ENCODE measurements at places on chromosomes 5 and 9.

- DNase-seq = no peak
Observed at GRCh38 chr9:8366161-8366926, 566.8 kb upstream of the DMAC1 start.

DNA sequence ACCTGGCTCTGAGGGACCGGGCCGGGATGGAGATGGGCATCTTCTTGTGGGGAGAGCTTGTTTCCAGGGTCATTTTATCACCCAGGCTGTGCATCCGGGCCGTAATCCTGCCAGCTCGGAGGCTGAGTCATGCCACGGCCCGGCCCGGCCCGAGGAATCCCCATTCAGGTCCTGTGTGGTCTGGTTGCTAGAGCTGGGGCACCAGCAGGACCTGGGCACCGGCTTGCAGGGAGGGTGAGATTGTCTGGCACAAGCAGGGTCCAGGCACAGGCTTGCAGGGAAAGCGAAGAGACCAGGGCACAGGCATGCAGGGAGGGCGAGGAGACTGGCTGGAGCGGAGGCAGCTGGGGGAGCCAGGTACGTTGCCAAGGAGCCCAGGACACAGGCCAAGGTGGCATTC, 106.8 kb downstream of the RXRA start:
- no peak for DNase-seq

GRCh38 chr5:58459146-58460001, 512 bp downstream of the PLK2 start:
- DNase-seq = no peak

DNA sequence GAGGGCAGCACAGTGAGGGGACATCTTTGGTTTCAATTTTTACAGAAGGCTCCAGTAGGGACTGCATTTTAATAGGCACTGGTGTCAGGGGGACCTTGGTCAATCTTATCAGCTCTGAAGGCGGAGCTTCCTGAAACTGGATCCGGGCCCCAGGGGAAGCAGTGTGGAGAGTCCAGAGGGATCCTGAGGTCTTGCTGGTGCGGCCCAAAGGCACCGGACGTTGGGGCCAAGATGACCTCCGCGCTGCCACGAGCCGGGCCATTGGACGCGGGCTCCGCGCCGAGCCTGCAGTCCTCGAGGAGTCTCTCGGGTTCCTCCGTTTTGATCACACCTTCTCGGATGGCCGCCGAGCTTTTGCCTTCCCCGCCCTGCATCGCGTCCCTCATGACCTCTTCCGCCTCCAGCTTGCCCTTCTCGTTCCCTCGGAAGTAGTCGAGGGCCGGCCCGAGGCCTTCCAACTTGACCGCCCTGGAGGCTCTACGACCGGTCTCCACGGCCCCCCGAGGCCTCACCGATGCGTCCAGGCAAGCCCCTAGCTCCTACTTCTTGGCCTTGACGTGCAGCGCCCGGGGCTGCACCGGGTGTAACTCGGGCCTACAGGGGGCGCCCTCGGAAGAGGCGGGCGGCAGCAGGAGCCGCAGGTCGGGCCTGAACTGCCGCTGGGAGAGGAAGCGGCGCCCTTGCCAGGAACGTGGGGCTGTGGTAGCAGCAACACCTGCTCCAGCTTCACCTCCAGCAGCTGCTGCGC, 18.8 kb downstream of the C5orf52 start:
- no peak for DNase-seq

GRCh38 chr9:129726322-129727160, 26.3 kb downstream of the PTGES start:
- DNase-seq = peak; percentile 78

- DNase-seq = no peak
Observed at GRCh38 chr5:135978993-135979392, 24.2 kb upstream of the LECT2 start.

DNA sequence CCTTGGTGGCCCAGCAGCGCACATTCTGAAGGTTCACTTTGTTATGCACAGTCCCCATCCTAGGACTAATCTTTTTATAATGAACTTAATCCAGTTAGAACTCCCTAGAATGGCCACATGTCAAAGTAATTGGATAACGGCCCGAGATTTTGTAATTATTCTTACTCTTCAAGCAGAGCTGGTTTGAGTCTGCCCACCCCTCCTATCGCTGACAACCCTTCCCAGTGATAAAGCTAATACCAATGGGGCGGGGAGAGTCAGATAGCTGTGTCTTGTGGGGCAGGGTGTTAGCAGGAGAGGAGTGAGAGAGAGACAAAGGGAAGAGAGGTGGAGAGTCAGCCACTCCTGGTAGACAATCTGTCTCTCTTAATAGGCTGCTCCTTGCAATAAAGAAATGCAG, 356.9 kb downstream of the SLIT3 start:
- DNase-seq = no peak

DNA sequence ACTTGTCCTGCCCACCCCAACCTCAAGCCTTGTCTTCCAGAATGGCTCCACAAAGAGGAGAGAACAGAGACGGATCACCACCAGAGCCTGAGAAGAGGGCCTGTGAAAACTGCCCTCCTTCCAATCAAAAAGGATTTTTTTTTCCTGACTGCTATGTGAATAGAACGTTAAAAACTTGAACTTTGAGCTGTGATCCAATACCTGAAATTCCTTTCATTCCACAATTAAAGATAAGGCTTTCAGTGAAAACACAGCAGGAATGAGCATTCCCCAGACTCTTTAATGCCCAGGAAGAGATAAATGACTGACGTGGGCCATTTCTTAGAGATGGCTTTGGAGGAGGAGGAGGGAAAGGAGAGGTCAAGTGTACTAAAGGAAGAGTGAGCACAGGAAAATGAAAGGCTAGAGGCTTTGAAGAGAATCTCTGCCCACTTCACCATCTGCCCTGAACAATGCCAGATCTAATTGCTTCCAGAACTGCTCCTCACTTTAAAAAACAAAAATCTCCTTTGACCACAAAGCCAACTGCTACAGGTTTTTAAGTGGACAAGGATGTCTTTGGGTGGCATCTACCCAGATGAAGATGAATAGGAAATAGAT, 177.9 kb upstream of the MAP3K1 start:
- DNase-seq = no peak

DNA sequence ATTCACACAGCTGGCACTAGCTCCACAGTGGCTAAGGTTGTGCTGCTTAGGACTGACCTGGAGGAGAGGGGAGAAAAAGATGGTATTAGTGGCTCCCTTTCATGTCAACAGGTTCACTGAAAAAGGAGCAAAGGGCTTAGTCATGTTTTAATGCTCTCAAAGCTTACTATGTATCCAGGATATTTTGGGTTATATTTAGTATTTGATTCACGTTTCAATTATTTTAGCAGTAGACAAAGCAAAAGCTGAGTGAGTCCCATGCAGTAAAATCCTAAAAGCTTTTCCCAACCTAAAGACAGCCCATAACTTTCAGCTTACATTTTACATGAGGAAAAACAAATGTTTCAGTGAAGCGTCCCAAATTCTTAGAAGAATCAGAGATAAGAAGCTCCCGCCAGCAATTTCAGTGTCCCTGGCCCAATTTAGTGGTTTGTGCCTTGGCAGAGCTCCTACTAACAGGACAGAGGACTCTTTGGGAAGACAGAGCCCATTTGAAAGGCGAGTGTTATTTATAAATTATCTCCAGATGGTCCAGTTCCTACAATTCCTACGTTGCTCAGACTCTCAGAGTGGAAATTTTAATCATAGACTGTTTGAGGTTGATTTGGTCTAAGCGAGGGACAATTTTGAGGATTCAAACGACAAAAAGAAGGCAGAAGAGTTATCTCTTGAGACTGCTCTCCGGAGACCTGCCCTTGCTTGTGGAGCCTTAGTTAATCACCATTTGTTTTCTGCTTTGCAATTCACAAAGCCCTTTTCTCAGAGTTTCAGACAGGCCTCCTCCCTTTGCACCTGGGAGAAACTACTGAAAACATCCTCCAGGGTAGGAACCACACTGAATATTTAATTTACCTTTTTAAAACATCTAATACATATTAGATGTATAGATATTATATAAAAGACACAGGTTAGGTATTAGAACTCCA, 225.0 kb upstream of the ANKRD55 start:
- no peak for DNase-seq

GRCh38 chr5:152883066-152883775, 478.1 kb upstream of the NMUR2 start:
- peak; percentile 65 for DNase-seq

GRCh38 chr5:53613536-53613935, 53.1 kb downstream of the NDUFS4 start:
- DNase-seq = no peak

- peak; percentile 42 for DNase-seq
Observed at GRCh38 chr5:152246401-152246800, 158.7 kb downstream of the NMUR2 start.

GRCh38 chr5:113230711-113231652, 203.8 kb downstream of the TSSK1B start:
- no peak for DNase-seq

GRCh38 chr5:14004598-14005394, 60.3 kb upstream of the DNAH5 start:
- no peak for DNase-seq

DNA sequence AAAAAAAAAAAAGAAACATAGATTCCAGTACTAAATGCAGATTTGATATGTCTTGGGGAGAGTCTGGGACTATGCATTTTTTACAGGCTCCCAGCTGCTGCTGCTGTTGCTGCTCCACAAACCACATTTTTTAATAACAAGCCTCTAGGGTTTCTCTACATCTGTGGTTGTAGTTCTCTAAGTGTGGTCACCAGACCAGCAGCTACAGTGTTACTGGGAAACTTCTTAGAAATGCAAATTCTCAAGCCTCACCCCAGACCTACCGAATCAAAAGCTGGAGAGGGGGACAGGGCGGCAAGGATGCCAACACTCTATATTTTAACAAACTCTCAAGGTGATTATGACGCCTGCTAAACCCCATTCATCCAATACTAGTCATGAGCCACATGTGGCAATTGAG, 293.4 kb upstream of the PTGER4 start:
- no peak for DNase-seq

DNA sequence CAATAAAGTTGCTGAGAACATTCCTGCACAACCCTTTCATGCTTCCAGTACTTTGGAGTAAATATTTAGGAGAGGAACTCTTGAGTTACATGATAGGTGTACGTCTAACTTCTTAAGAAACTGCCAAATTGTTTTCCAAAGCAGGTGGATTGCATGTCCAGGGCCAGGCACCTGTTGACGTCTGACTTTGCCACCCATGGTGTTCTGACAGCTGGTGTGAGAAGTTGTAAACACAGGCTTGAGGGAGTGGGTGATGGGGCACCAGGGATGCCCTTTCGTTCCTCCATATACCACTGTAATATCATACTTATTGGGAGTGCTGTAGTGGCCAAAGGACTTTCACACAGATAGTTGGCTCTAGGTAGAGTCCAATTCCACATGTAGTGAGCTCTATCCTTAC, 352.1 kb downstream of the GADD45G start:
- DNase-seq = no peak

DNA sequence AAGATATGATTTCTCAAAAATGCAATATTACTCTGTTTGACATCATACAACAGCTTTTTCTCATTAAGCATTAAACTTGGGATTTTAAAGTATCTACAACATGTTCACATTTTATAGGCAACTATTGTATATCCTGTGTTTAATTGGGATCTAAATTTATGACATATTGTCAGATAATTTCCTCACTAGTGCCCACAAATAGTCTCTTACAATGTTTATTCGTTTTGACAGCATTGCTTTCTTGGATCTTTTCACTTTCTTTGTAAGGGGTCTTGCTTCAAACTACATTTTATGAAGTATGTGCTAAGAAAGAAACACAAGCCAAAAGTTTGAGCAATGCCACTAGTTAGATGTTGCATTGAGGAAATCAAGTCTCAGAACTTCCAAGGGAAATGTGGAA, 285.1 kb downstream of the TMEM167A start:
- DNase-seq = no peak

- no peak for DNase-seq
Observed at GRCh38 chr5:69136293-69136692, 30.7 kb upstream of the CCNB1 start.

GRCh38 chr5:179339996-179340395, 5.3 kb downstream of the ADAMTS2 start:
- no peak for DNase-seq

DNA sequence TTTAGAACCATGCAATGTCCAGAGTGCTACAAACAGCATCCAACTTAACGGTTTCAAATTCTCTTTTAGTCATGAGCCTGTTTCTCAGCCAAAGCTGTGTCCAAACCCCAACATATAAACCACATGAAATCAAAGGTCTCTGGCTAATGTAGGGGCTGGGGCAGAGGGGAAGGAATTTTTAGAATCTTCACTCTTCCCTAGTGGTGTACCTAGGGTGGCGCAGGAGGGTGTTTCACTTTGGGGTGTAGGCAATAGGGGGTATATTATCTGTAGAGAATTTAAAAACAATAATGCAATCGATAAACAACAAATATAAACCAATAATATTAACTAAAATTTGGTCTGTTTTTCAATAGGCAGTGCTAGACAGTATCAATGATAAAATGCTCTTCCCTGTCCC, 132.1 kb upstream of the BRINP1 start:
- no peak for DNase-seq

DNA sequence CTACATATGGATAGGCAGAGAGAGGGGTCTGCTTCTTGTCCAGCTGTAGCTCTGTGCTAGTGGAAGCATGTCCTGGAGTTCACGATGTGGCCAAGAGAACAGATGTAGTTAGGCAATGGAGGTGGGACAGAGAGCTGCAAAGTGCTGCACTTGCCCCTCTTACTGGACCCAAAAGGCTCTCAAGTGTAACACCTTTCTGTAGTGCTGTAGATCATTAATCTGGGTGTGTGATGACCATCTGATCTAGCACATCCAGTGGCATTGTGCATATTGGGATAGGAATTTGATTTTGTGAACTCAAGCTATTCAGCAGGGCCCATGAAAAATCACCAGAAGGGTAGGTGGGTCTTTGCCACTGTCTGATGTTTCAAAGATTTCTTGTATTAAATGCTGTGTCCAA, 151.4 kb downstream of the KDM4C start:
- no peak for DNase-seq

DNA sequence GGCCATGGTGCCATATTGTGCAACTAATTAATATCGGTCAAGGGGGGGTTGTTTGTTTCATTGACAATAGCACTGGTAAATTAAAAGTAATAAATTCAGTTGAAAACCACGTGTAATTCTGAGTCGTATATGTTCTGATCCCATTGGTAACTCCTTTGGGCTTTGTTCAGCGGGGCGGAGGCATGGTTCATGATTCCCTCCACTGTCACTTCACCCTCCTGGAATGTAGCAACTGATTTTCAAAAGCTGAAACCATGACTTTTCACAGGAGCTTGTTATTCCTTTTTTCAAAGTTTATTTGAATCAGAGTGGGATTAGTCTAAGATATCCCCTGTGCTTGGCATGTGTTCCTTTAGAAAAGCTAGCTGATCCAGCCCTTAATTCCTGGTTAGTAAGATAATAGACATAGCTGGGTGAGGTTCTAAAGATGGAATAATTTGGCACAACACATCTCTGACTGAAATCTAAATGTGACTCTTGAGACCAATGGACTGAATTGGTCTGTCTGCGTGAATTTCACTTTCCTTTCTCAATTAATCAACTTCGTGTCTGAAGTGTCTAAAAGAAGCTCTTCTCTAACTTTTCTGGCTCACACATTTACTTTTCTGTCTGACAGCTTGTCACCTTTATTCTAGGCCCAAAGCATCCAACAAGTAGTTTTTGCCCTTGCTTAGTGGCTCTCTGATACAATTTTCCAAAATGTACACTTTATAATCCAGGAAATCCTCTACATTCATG, 185.7 kb upstream of the VCAN start:
- DNase-seq = no peak

All from RPMI8226 (cell line).